ENCODE measurements at places on chromosomes 16 and 17.

GRCh38 chr16:73095885-73096421 is 48.0 kb upstream of the ZFHX3 start:
- H3K27ac ChIP-seq = no peak overlapping the region
- no peak overlapping the region for H3K4me3 ChIP-seq
- H3K36me3 ChIP-seq = no peaks in the 10 kb centered on the region
- H3K27me3 ChIP-seq = no peaks in the 10 kb centered on the region
- no peaks in the 10 kb centered on the region for H3K4me1 ChIP-seq

- peaks cover 21% of the 10 kb centered on the region for H3K4me1 ChIP-seq
- no peak for DNase-seq
- no peak overlapping the region for H3K4me3 ChIP-seq
- H3K27ac ChIP-seq = no peak overlapping the region
- H3K27me3 ChIP-seq = peaks cover 44% of the 10 kb centered on the region
- no peaks in the 10 kb centered on the region for H3K36me3 ChIP-seq
These were observed 24.2 kb downstream of the FOXL1 start for GRCh38 chr16:86602521-86602920.

GRCh38 chr16:30054959-30055553 is 10.5 kb upstream of the ALDOA start:
- peak; percentile 73 for DNase-seq
- H3K27ac ChIP-seq = no peak overlapping the region
- H3K4me1 ChIP-seq = peaks cover 38% of the 10 kb centered on the region
- peak overlapping the region; percentile 30 for H3K4me3 ChIP-seq
- peaks cover 4% of the 10 kb centered on the region for H3K36me3 ChIP-seq

DNA sequence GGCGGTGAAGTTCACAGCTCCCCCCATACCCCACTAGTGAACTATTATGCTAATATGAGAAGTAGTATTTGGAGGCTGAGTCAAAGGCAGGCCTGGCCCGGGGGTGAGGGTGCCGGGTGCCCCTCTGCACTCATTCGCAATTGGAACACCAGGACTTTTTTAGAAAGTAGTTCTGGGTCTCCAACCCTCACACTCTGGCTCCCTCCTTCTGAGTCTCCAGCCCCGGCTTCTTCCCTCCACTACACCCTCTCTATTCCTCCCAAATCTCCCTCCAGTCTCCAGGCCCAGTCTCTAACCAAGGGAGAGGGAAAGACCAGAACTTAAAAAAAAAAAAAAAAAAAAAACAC is 11.3 kb upstream of the HOXB2 start:
- peaks cover 16% of the 10 kb centered on the region for H3K27me3 ChIP-seq
- H3K4me1 ChIP-seq = peaks cover 4% of the 10 kb centered on the region
- H3K36me3 ChIP-seq = no peaks in the 10 kb centered on the region
- H3K27ac ChIP-seq = no peak overlapping the region

- no peak overlapping the region for H3K27ac ChIP-seq
- no peak overlapping the region for H3K4me3 ChIP-seq
- H3K27me3 ChIP-seq = no peaks in the 10 kb centered on the region
- no peak for DNase-seq
- peaks cover 28% of the 10 kb centered on the region for H3K36me3 ChIP-seq
These were observed 36.2 kb downstream of the NDE1 start for GRCh38 chr16:15686287-15686686.

DNA sequence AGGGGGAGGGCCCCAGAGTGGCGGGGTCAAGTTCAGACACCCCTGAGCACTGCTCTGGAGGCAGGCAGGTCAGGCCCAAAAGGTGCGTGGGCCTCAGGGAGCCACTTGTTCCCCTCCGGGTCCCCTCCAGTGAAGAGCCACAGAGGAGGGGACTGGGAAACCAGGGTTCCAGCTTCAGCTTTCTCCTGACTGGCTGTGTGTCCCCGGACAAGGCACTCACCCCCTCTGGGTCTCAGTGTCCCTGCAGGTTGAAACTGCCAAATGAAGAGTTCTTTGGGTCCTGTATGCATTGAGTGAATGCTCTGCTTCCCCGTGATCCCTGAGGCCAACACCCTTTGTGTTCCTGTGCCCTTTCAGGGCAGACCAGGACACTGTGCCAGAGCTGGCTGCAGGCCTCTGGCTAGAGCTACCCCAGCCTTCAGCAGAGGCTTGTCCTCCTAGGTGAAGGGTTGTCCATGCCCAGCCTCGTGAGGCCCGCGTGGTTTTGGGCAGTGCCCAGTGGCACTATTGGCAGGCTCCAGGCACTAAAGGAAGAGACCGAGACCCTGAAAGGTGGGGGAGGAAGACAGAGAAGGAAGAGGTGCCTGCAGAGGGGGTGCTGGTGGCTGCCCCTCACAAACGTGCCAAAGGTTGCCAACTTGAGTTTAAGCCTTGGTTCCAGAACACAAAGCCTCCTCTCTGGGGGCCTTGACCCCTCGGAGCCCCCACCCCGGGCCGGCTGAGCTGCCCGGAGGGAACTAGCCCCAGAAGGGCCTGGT is 13.3 kb upstream of the WNT3 start:
- no peak overlapping the region for H3K27ac ChIP-seq
- H3K4me1 ChIP-seq = no peaks in the 10 kb centered on the region
- DNase-seq = no peak

DNA sequence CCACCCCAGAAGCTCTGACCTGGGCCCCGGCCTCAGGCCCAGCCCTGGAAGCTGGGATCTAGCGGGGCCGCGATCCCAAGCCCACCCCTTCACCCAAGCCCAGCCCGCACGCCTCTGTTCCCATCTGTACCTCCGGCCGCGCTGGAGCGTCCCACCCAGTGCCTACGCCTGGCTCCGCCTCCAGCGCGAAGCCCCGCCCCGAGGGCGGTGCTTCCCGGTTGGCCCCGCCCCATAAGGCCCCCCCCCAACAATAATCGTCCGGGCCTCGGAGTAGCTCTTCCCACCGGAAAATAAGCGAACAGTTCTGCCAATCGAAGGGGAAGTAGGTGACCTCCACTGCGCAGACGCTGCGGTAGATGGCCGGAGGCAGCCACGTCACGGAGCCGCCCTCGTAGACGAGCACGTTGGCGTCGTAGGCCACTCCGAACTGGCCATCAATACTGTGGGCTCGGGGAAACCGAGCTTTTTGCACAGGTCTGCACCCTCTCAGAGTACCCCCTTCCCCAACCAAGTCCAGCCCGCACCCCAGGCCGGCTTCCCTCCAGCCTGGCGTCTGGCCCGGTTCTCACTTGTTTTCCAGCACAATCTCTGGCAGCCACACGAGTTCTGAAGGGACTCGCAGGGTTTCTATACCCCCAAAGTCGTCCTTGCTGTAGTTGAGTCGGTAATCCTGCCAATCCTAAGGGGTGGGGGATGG is 1.1 kb downstream of the CHRNE start:
- no peak overlapping the region for H3K4me3 ChIP-seq
- H3K27ac ChIP-seq = no peak overlapping the region
- H3K4me1 ChIP-seq = peaks cover 30% of the 10 kb centered on the region
- peak; percentile 24 for DNase-seq

DNA sequence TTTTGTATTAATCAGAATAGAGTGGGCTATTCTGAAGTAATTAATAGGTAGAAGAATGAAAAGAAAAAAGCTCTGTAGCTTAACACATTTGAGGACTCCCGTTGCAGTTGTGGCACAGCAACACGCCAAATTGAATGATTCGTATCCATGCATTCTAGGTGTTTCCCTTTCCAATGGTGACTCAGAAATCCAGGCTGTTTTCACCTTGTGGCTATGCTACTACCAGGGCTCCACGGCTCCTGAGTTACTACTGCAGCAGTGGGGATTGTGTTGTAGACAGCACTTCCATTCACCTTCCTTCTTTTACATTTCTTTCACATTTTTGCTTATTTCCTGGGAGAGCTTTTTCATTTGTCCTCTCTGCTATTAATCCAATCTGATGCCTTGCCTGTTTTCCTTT is 1616.4 kb downstream of the CDH8 start:
- H3K4me3 ChIP-seq = no peak overlapping the region
- H3K27ac ChIP-seq = no peak overlapping the region
- H3K27me3 ChIP-seq = no peaks in the 10 kb centered on the region
- H3K4me1 ChIP-seq = no peaks in the 10 kb centered on the region
- H3K36me3 ChIP-seq = no peaks in the 10 kb centered on the region
- no peak for DNase-seq

DNA sequence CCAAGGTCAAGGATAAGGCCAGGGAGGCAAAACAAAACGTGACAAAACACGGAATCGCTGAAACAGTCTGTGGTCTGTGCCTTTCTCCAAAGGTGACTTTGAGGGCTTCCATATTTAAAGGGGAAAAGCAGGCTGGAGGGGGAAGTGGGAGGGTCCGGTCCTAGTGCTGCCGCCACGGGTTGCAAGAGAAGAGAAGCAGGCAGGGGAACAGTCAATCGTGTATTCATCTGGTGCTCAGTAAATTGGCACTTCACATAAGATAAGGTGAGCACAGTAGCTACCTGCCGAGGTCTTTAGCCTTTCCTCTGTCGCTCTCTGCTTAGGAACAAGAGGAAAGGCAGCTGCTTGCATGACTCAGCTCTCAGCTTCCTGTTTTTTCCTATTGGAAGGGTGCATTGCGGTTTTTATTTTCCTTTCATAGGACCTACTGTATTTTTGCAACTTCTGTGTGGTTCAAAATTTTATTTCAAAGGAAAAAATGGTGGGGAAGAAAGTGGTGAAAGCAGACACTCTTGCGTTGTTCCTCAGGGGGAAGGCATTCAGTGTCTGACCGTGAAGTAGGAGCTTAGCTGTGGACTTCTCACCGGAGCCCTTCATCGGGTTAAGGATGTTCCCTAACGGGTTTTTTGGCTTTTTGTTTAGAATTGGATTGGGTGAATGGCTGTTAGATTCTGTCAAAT is 7.1 kb upstream of the LGALS3BP start:
- peaks cover 10% of the 10 kb centered on the region for H3K36me3 ChIP-seq
- no peaks in the 10 kb centered on the region for H3K27me3 ChIP-seq
- peak overlapping the region; percentile 67 for H3K4me3 ChIP-seq
- H3K4me1 ChIP-seq = peaks cover 14% of the 10 kb centered on the region

DNA sequence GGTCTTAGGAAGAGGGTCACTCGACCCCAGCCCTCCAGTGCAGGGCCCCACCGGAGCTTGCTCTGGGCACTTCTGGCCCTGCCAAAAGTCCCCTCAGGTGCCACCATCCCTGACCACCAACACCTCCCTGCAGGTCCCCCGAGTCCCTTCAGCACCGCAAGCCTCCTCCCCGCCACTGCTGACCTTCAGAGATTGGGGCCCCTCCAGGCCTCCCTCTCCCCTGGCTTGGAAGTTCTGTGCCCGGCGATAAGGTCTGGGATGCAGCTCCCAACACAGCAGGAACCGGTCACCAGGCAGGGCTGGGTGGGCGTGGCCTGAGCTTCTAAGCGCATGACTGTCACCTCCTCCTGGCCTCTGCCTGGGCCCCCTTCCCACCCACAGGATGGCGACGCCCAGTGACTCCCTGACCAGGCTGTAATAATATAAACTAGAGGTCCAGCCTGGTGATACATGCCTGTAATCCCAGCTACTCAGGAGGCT is 11.2 kb downstream of the PIEZO1 start:
- no peaks in the 10 kb centered on the region for H3K36me3 ChIP-seq
- H3K27ac ChIP-seq = no peak overlapping the region
- no peaks in the 10 kb centered on the region for H3K27me3 ChIP-seq
- H3K4me1 ChIP-seq = peaks cover 21% of the 10 kb centered on the region
- DNase-seq = no peak
- no peak overlapping the region for H3K4me3 ChIP-seq

- H3K27ac ChIP-seq = peak overlapping the region; percentile 92
- peaks cover 62% of the 10 kb centered on the region for H3K4me1 ChIP-seq
- no peaks in the 10 kb centered on the region for H3K27me3 ChIP-seq
- H3K4me3 ChIP-seq = peak overlapping the region; percentile 96
These were observed 1.1 kb downstream of the PARN start for GRCh38 chr16:14628806-14629611.

DNA sequence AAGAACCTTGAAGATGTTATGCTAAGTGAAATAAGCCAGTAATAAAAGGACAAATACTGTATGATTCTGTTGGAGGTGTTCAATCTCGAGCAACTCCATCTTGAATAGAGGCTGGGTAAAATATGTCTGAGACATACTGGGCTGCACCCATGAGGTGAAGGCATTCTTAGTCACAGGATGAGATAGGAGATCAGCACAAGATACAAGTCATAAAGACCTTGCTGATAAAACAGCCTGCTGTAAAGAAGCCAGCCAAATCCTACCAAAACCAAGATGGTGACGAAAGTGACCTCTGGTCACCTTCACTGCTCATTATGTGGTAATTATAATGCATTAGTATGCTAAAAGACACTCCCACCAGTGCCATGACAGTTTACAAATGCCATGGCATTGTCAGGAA is 98.1 kb downstream of the RGS9 start:
- H3K27ac ChIP-seq = no peak overlapping the region
- no peak for DNase-seq
- peaks cover 22% of the 10 kb centered on the region for H3K4me1 ChIP-seq
- H3K27me3 ChIP-seq = peaks cover 30% of the 10 kb centered on the region
- no peak overlapping the region for H3K4me3 ChIP-seq
- peaks cover 2% of the 10 kb centered on the region for H3K36me3 ChIP-seq

DNA sequence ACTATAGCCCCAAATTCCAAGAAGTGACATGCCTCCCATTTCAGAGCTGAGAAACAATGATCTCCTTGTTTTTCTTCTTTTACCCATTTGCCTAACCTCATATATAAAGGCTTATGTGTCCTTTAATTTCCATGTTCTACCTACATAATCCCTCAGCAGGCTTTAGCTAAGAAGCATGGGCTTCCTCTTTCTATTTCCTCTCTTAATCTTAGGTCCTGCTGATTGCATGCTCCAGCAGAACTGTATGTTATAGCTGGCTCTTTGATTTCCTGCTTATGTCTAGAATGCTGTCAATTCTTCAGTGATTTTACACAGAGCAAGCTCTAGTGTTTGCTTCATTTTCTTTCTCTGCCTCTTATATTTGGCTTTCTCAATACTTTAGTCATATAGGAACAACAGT is 151.7 kb upstream of the COX10 start:
- no peak overlapping the region for H3K27ac ChIP-seq
- no peaks in the 10 kb centered on the region for H3K4me1 ChIP-seq
- H3K27me3 ChIP-seq = no peaks in the 10 kb centered on the region

- no peak overlapping the region for H3K4me3 ChIP-seq
- H3K27ac ChIP-seq = no peak overlapping the region
- H3K27me3 ChIP-seq = no peaks in the 10 kb centered on the region
These were observed 424.4 kb upstream of the PMFBP1 start for GRCh38 chr16:72596373-72596772.

DNA sequence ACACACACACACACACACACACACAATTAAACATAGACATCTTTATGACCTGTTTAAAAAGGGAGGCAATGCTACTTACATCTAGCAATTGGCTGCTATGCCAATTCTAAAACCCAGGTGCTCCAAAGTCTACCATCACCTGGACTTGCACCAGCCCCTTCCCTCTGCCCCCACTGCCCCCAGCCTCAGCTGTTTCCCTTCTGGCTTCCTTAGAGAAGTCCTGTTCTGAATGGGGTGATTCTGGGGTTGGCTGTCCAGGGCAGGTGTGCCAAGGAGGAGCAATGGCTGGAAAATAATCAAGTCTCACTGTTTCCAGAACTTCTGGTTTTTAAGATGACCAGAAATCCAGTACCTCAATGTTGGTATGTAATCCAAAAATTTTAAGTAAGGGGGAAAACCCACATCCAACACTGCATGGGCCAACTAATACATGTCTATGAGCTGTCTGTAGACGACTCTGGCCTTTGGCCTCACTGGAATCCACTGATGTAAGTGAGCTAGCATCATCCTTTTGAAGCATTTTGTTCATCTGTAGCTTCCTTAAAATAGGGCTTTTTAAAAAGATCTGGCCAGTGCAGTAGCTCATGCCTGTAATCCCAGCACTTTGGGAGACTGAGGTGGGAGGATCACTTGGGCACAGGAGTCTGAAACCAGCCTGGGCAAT is 2.1 kb downstream of the IFT20 start:
- no peak overlapping the region for H3K27ac ChIP-seq
- no peaks in the 10 kb centered on the region for H3K27me3 ChIP-seq
- H3K4me1 ChIP-seq = peaks cover 39% of the 10 kb centered on the region

GRCh38 chr16:53773150-53773846 is 69.3 kb downstream of the FTO start:
- DNase-seq = no peak
- H3K27ac ChIP-seq = no peak overlapping the region
- H3K27me3 ChIP-seq = no peaks in the 10 kb centered on the region
- no peak overlapping the region for H3K4me3 ChIP-seq
